Motor neuron (in vitro differentiated cells): ENCODE measurements at places on chromosomes 16 and 17.
A peak's percentile ranks its signal among the peaks of the same experiment; 100 is the strongest.

- ATAC-seq, result no peak
Observed at GRCh38 chr17:31843070-31843745, 15.8 kb downstream of the COPRS start.

- ATAC-seq, result no peak
Observed at GRCh38 chr16:79079656-79080420, 520.7 kb downstream of the MAF start.

DNA sequence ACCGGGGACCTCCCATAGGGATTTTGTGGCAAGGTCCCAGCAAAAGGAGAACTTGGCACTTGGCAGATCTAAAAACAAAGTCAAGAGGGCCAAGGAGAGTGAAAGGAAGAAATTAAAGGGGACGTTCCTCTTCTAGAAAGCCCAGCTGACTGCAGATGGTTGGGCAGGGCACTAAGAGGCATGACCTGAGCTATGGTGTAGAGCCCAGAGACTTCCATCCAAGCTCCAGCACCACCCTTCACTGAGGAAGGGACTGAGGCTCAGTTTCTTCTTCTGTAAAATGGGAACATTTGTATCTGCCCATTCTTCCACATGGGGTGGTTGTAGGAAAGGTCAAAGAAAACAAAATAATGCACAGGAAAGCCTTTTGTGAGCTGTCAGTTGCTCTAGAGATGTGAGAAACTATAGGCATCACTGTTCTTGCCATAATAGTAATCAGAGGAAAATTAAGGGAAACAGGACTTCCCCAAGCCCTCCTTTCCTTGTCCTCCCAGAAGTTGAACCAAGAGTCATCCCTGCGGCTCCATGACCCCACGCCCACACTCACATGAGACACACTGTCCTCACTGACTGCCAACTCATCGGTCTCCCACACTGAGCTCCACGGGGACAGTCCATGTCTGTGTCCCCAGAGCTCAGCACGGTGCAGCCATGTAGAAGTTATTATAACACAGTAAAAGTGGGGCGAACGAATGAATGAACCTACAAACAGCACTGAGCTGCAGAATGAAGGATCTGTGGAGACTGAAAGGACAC lies 10.4 kb downstream of the CD300LF start:
- no peak for ATAC-seq

- ATAC-seq, result no peak
Observed at GRCh38 chr16:47574091-47575054, 113.2 kb downstream of the PHKB start.

- peak; percentile 61 for ATAC-seq
Observed at GRCh38 chr16:14310519-14310991, 239.4 kb downstream of the MRTFB start.

DNA sequence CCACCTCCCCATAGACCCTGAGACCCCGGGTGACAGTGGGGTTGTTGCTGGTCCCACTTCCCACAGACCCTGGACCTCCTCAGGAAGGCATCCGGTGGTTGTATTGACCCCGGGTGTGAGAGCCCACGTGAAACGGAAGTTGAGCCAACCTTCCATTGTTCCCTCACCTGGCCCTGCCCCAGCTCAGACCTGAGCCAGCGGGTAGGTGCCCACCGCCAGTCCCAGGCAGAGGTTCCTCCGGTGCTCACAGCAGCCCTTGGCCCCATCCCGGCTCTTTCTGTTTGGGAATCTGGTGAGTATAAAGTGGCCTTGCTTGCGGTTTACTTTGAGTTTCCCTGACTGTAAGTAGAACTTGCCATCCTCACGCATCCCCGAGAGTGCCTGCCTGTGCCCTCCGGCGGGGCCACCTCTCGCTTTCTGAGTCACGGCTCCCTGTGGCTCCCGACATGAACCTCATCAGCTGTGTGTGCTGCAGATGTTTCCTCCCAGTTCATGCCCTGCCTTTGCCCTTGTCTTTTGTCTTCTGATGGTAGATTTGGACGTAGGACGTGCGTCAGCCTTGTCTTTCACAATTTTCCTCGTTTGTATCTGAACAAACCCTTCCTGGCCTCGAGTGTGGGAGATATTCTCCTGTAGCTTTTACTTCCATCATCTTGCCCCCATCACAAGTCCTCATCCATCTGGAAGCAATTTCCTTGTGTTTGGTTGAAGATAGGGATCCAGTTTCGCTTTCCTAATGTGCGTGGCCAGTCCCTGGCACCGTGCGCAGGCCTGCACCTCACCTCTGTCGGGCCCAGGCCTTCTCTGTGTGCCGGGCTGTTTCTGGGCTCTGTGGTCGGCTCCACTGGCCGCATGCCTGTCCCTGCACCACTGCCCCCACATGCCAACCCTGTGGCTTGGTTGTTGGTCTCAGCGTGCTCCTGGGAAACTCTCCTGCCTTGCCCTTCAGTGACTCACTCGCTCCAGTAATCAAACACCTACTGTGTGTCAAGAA lies 76.0 kb downstream of the METRNL start:
- no peak for ATAC-seq

- ATAC-seq, result no peak
Observed at GRCh38 chr17:77839698-77840512, 118.6 kb upstream of the TNRC6C start.

- ATAC-seq, result no peak
Observed at GRCh38 chr16:14164916-14165662, 94.0 kb downstream of the MRTFB start.

- peak; percentile 23 for ATAC-seq
Observed at GRCh38 chr17:6471531-6472465, 27.5 kb downstream of the PIMREG start.

GRCh38 chr17:50151937-50152547 lies 1.6 kb upstream of the PPP1R9B start:
- ATAC-seq, result peak; percentile 67

- no peak for ATAC-seq
Observed at GRCh38 chr17:21160401-21160800, 33.6 kb downstream of the DHRS7B start.

DNA sequence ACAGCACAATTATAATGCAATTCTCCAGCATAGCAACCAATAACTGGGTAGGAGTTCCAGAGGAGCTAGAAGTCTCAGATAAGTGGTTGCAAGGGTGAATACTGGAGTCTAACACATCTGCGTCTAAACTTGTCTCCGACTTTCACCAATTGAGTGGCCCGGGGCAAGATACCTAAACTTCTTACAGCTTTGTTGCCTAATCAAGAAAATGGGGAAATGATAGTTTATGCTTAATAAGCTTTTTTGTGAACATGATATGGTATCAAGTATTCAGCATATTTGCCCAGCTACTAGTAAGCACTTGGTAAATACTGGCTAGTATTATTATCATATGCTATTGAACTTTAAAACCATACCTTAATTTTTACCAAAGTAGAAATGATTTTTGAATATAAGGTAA lies 183.5 kb downstream of the KCNJ2 start:
- no peak for ATAC-seq

- ATAC-seq, result peak; percentile 42
Observed at GRCh38 chr16:49492896-49493626, 119.5 kb downstream of the C16orf78 start.

GRCh38 chr17:17712268-17712924 lies 31.1 kb downstream of the RAI1 start:
- no peak for ATAC-seq

DNA sequence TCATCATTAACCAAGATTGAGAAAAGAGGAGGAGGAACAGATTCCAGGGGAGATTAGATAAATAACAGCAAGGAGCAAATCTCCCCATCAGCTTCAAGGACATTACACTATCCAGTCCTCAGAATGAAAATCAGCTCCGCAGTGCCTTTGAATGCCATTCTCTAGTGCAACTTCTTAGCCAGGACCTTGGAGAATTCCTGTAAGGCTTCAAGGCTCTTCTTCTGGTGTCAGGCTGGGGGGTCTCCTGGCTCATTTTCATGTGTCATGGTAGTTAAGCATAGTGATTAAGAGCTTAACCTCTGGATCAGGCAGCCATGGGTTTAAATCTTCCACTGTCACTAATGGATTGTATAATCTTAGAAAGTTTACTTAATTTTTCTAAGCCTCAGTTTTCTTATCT lies 137.3 kb upstream of the CCL2 start:
- ATAC-seq, result no peak

DNA sequence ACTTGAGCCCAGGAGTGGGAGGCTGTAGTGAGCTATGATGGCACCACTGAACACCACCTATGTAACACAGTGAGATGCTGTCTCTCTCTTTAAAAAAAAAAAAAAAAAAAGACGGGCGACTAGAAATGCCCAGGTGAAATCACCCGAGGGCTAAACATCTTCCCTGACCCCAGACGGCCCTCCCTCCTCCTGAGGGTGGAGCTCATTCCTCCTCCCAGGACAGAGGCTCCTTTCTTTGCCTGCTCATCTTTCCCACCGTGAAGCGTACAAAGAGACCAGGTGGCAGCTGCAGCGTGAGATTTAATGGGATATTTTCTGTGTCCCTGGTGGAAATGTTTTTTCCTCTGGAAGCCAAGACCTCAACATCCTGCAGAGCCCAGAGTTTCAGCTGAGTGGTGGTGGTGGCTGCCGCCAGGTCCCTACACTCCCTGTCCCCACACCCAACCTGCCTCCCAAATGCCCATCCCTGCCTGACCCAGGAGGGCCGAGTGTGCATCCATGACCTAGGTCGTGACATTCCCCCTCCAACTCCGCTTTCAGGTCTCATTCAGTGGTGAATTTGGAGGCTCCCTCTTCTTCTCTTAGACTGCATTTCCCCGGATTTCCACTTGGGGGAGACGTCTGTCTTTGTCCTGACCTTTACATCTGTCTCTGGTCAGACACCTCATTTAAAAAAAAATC lies 14.4 kb upstream of the GPRC5B start:
- ATAC-seq, result peak; percentile 90

DNA sequence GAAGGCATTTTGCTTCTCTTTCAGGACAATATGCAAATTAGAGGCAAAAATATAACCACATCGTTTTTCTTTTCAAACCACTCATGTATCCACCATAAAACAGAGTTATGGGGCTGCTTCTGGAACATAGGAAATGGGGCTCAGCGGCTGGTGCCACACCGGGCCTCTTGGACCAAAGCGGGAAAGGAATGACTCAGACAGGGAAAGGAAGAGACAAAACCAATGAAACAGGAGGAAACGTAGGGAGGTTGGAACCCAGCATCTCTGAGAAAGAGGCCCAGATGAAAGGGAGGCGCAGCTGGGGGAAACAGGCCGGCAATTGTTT lies 28.5 kb downstream of the CUEDC1 start:
- ATAC-seq, result no peak

- ATAC-seq, result no peak
Observed at GRCh38 chr16:325375-326145, 27.0 kb downstream of the AXIN1 start.

GRCh38 chr16:65041667-65042066 lies 80.2 kb downstream of the CDH11 start:
- no peak for ATAC-seq

DNA sequence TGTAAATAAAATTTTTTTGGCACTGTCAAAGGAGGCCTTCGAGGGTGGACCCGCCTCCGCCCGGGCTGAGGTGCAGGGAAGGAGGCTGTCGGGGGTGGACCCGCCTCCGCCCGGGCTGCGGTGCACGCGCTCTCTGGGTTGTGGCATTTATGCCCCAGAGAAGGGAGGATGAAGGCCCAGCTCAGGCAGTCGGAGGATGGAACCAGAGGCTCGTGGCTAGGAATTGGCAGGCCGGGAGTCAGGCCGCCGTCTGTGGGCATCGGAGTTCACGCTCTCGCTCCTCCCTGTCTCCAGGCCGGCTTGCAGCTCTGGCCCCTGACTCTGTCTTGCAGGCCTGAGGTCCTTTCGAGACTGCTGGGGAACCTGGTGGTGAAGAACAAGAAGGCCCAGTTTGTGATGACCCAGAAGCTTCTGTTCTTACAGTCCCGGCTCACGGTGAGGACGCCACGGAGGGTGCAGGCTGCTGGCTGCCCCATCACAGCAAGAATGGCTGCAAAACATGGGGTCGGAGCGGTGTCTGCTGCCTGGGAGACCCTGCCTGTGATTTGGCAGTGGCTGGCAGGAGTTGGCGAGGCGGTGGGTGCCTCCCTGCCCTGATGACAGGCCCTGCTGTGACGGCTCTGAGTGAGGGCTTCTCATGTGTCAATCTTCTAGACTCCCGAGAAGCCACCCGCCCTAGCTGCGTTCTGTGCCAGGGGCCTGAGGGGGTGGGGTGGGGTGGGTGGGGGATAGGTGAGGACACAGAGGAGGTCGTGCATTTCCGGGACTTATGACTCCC lies 5.9 kb downstream of the TELO2 start:
- no peak for ATAC-seq

- no peak for ATAC-seq
Observed at GRCh38 chr17:22128723-22129122, 436.4 kb downstream of the KCNJ18 start.

- peak; percentile 24 for ATAC-seq
Observed at GRCh38 chr17:6995500-6996255, at the start of gene ALOX12. TSS of gene ALOX12 (plus strand) at chr17:6996049. CDS start at chr17:6996118, 69 bp downstream.

DNA sequence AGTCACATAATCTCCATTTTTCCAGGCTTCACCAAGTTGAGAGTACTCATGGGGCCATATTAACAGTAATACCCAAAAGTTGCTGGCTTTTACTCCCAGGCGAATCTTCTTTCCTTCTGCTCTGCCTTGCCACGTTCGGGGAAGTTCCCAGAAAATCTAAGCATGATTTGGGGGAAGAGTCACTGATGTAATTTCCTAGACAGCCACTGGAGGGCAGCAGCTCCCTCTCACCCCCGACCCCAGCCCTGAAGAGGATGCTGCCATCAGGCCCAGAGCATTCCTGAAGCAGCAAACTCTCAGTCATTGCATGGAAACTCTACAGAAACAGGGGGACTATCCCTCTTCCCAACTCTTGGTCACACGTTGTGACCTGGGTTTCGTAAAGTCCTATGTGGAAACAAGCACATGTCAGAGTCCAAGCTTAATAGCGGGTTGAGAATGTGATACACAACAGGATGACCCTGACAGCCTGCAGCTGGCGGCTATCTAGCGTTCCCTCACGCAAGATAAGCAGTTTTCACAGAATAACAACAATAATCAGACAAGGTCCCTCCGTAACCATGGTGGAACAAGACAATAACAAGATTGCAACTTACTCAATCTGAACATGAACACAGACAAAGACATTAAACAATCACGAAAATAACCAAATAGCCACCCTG lies 43.8 kb upstream of the DHX40 start:
- ATAC-seq, result peak; percentile 84

GRCh38 chr17:44363613-44364159 lies at the start of gene FAM171A2:
TSS of gene FAM171A2 (minus strand) at chr17:44363853. CDS start at chr17:44363714, 139 bp downstream.
- peak; percentile 89 for ATAC-seq

GRCh38 chr16:88389621-88390160 lies 6.9 kb downstream of the ZNF469 start:
- ATAC-seq, result no peak

DNA sequence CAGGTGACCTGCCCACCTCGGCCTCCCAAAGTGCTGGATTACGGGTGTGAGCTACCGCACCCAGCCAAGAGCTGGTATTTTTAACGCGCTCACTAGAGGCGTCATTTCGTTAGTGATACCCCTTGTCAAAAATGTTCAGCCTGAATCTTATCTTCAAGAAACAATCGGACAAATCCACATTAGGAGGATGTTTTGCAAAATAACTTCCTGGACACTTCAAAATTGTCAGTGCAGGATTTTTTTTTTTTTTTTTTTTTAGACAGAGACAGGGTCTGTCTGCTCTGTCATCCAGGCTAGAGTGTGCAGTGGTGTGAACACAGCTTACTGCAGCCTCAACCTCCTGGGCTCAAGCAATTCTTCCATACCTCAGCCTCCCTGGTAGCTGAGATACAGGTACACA lies 63.0 kb downstream of the RMI2 start:
- no peak for ATAC-seq
